ENCODE measurements at places on chromosomes 4 and X. TPM values are rescaled to one million over a fixed set of nuclear protein-coding genes. Genes with fewer than 3 reads are reported as not detected.
A peak's percentile ranks its signal among the peaks of the same experiment; 100 is the strongest.

The HPSE gene
- total RNA-seq: 12.8 TPM

GRCh38 chr4:39820186-39820585 lies 122.2 kb downstream of the UBE2K start:
- H3K4me3 ChIP-seq: no peak overlapping the region
- DNase-seq: no peak
- H3K27me3 ChIP-seq: no peaks in the 10 kb centered on the region
- no peaks in the 10 kb centered on the region for H3K4me1 ChIP-seq
- no peak overlapping the region for H3K27ac ChIP-seq

The PSMD10 gene
- 38.9 TPM for total RNA-seq

The DMRTC1B gene
- total RNA-seq: 0.38 TPM

The UGT2A1 gene
- not detected for total RNA-seq

- H3K36me3 ChIP-seq: no peaks in the 10 kb centered on the region
- H3K4me3 ChIP-seq: no peak overlapping the region
- DNase-seq: no peak
- H3K27ac ChIP-seq: no peak overlapping the region
- H3K4me1 ChIP-seq: no peaks in the 10 kb centered on the region
- no peaks in the 10 kb centered on the region for H3K27me3 ChIP-seq
Measured at GRCh38 chr4:22556495-22556894, 40.6 kb upstream of the ADGRA3 start.

The CT55 gene
- not detected for total RNA-seq

DNA sequence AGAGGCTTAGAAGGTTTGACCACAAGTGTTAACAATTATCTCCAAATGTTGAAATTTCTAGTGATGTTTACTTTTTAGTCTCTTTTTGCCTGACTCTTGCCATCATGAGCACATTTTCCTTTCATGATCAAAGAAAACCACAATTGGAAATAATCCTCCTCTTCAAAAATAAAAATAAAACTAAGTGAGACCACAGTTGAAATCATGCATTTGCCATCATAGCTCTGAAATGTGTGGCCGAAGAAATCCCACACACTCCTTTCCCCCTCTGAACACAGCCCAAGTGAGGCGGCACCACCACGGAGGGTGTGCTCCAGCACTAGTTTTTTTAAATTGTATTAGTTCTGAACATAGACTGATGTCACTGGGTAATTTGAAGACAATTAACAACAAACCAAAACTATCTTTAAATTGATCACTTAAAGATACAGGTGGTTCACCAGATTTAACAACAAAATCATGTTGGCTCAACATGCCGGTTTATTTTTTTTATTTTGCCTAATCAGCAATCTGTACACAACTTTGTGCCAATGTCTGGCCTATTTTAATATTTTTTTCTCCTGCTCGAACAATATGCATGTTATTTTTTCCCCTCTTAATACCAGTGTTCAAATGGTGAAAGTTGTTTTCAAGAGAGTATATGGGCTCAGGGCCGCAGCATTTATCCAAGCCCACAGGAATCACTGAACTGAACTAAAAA lies 17.6 kb downstream of the APBB2 start:
- DNase-seq: no peak
- no peak overlapping the region for H3K27ac ChIP-seq
- peaks cover 5% of the 10 kb centered on the region for H3K4me1 ChIP-seq
- no peaks in the 10 kb centered on the region for H3K36me3 ChIP-seq
- H3K4me3 ChIP-seq: no peak overlapping the region

The ERCC6L gene
- 5.4 TPM for total RNA-seq

The ABCG2 gene
- total RNA-seq: 2.3 TPM

- no peak for DNase-seq
- peak overlapping the region; percentile 99 for H3K27ac ChIP-seq
- peaks cover 72% of the 10 kb centered on the region for H3K4me1 ChIP-seq
- H3K27me3 ChIP-seq: no peaks in the 10 kb centered on the region
- H3K4me3 ChIP-seq: peak overlapping the region; percentile 96
Measured at GRCh38 chr4:1721666-1722550, 587 bp downstream of the TACC3 start.

DNA sequence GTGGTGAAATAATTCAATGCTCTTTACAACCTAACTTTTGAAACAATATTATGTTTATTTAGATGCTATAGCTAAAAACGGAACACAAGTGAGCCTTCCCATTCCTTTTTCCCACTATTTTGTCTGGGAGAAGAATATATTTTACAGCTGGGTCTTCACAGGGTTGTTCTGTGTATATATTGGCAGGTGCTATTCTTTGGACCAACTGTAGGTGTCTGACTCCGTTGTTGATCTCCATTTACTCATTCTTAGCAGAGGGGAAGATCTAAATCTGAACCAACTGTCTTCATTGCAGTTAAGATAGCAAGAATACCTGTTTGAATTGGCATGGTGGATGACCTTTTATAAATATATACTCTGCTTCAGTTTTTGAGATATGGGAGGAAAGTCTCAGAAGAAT lies 257.4 kb downstream of the CFAP299 start:
- no peak overlapping the region for H3K27ac ChIP-seq
- no peak for DNase-seq
- H3K4me1 ChIP-seq: no peaks in the 10 kb centered on the region
- H3K4me3 ChIP-seq: no peak overlapping the region
- no peaks in the 10 kb centered on the region for H3K36me3 ChIP-seq
- no peaks in the 10 kb centered on the region for H3K27me3 ChIP-seq

GRCh38 chr4:7384003-7384928 lies 50.5 kb downstream of the PSAPL1 start:
- no peak overlapping the region for H3K4me3 ChIP-seq
- H3K4me1 ChIP-seq: no peaks in the 10 kb centered on the region
- DNase-seq: no peak
- peaks cover 2% of the 10 kb centered on the region for H3K36me3 ChIP-seq
- H3K27me3 ChIP-seq: no peaks in the 10 kb centered on the region

The ADH7 gene
- not detected for total RNA-seq

The S100P gene
- 84.6 TPM for total RNA-seq

The MAP9 gene
- total RNA-seq: 8.0 TPM

GRCh38 chr4:726235-726787 lies 20.7 kb downstream of the PCGF3 start:
- H3K4me3 ChIP-seq: no peak overlapping the region
- no peak overlapping the region for H3K27ac ChIP-seq
- H3K4me1 ChIP-seq: peaks cover 13% of the 10 kb centered on the region
- peaks cover 11% of the 10 kb centered on the region for H3K36me3 ChIP-seq

DNA sequence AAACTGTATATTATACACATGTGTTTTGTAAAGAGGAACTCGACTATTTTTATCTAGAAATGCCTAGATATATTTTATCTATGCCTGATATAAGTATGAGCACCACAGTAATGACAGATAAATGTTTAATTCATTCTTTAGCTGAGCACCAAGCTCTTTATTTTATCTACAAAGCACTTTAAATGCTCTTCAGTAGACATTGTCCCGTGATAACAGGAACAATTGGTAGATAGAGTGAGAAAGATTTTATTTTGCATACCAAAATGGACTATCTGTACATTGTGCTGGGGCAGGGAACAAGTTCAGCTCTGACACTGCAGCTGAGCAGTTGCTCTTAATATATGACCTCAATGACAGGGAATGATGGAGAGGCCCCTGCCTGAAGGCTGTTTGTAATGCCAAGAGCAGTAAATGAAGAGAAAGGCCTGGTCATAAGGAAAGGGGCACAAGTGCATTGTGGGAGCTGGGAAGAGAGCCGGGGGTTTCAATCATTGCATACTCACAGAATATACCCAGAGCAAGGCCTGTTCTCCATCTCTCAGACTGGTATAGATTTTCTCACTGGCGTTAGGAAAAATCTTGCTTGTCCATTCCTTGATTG lies 57.3 kb downstream of the SEPTIN11 start:
- no peak for DNase-seq
- H3K27ac ChIP-seq: no peak overlapping the region
- H3K4me1 ChIP-seq: peaks cover 67% of the 10 kb centered on the region
- no peak overlapping the region for H3K4me3 ChIP-seq
- H3K27me3 ChIP-seq: no peaks in the 10 kb centered on the region

GRCh38 chr4:144621681-144622080 lies 24.3 kb upstream of the HHIP start:
- H3K4me1 ChIP-seq: no peaks in the 10 kb centered on the region
- no peaks in the 10 kb centered on the region for H3K36me3 ChIP-seq
- H3K27me3 ChIP-seq: peaks cover 4% of the 10 kb centered on the region
- no peak overlapping the region for H3K4me3 ChIP-seq
- DNase-seq: no peak

DNA sequence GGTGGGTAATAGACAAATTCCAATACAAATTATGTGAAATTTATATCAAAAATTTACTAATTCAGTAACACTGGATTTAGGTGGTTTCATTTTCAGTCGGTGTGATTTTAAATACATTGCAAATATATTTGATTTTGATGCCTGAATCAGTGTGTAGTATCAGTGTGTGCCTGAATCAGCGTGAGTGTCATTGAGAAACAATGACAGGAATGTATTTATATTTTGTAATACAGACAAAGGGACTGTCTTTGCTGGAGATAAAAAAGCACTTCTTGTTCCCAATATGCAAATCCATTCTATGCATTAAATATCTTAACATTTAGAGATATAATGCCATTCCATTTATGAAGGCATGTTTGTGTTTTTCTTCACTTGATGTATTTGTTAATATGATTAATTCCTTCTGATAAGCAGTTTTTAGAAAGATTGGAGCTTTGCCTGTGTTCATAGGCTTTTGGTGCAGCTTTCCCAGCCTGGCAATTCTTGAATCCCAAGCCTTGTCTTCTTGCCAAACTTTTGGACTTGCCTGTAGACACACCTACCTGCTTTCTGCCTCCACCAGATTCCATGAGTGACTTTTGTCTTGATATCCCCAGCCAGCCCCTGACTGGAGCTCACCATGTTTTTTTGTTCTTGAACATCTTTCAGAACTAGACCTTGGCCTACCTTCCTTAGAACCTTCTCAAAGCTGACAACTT lies 243.8 kb downstream of the ADGRL3 start:
- H3K36me3 ChIP-seq: peaks cover 3% of the 10 kb centered on the region
- no peaks in the 10 kb centered on the region for H3K4me1 ChIP-seq
- no peak for DNase-seq
- H3K27ac ChIP-seq: no peak overlapping the region

The KIT gene
- total RNA-seq: 0.07 TPM

The LDOC1 gene
- 5.8 TPM for total RNA-seq

DNA sequence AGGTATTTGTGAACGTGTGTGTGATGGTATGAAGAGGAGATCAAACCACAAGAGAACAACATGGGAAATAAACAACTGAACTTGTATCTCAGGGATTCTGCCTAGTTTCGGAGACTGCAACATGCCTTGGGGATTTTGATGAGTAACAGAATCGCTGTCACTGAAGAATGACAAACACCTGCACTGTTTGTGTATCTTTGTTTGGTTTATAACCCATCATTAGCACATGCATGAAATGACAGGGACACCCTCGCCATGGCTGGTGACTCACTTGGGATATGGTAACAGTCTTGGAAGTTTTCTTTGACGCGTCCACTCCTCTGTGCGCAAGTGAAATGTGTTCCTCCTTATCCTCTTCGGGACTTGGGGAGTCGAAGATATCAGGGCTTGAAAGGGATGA lies 30.3 kb upstream of the MAP3K15 start:
- DNase-seq: no peak
- no peak overlapping the region for H3K4me3 ChIP-seq
- peak overlapping the region; percentile 89 for H3K27ac ChIP-seq
- peaks cover 15% of the 10 kb centered on the region for H3K36me3 ChIP-seq
- H3K4me1 ChIP-seq: peaks cover 45% of the 10 kb centered on the region
- peaks cover 16% of the 10 kb centered on the region for H3K27me3 ChIP-seq

The SULT1B1 gene
- total RNA-seq: 3.3 TPM

The ASMTL gene
- 70.4 TPM for total RNA-seq

- peaks cover 57% of the 10 kb centered on the region for H3K27me3 ChIP-seq
- H3K27ac ChIP-seq: no peak overlapping the region
- no peaks in the 10 kb centered on the region for H3K4me1 ChIP-seq
- DNase-seq: no peak
Measured at GRCh38 chrX:107562482-107562881, 65.8 kb upstream of the PRPS1 start.

GRCh38 chr4:24991015-24991414 lies 39.7 kb downstream of the LGI2 start:
- no peaks in the 10 kb centered on the region for H3K4me1 ChIP-seq
- no peaks in the 10 kb centered on the region for H3K27me3 ChIP-seq
- no peak overlapping the region for H3K4me3 ChIP-seq
- no peak overlapping the region for H3K27ac ChIP-seq
- H3K36me3 ChIP-seq: no peaks in the 10 kb centered on the region
- DNase-seq: no peak

- no peaks in the 10 kb centered on the region for H3K36me3 ChIP-seq
- H3K27me3 ChIP-seq: no peaks in the 10 kb centered on the region
- no peak for DNase-seq
- no peak overlapping the region for H3K4me3 ChIP-seq
Measured at GRCh38 chr4:21749924-21750323, 198.6 kb downstream of the KCNIP4 start.

DNA sequence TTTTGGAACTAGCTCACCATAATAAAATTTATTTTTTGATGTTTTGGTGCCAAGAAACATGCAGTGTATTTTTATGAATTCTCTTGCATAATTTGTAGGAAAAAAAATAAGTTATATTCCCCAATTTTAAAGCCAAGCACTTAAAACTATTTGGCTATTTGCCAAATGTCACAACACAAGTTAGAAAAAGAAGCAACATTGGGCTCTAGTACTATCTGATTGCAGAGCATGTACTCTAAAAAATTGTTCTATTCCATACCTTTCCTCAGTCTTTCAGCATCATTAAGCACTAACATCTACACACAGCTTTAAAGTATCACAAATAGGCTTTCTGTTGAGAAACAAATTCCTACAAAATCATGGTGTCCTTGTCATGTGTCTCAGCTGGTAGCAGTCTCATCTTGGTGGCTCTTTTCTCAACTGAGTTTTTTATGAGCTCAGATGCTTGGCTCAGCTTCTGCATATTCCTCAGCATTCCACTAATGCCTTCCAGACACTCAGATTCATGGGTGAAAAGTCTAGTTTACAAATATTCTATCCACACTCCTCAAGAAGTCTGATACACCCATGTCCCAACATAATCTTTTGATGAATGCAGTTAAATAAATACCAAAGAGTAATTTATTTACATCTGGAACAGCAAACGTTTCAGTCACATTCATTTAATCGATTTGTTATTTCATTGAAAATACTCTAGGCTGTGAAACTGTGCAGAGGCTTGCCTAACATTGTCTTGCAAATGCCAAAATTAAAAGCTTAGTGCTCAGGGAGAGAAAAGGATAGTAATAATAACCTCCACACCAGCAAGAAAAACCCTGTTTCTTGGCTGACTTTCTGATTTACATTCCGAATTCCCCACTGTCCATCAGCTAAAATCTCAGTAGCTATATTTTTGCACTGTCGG lies 2209.9 kb downstream of the PCDH7 start:
- no peak for DNase-seq
- H3K27me3 ChIP-seq: no peaks in the 10 kb centered on the region
- H3K4me3 ChIP-seq: no peak overlapping the region
- H3K36me3 ChIP-seq: no peaks in the 10 kb centered on the region

The TREX2 gene
- total RNA-seq: 2.7 TPM

The PPP4R3C gene
- total RNA-seq: not detected

GRCh38 chr4:157314906-157315305 lies 94.4 kb downstream of the GRIA2 start:
- no peak for DNase-seq
- no peaks in the 10 kb centered on the region for H3K4me1 ChIP-seq
- no peaks in the 10 kb centered on the region for H3K36me3 ChIP-seq
- no peak overlapping the region for H3K27ac ChIP-seq
- H3K27me3 ChIP-seq: no peaks in the 10 kb centered on the region

Data from activated T-cell treated with anti-CD3 and anti-CD28 coated beads, Interleukin-2, amount 50 U/mL, for 72 hours (primary cell).